ENCODE measurements at places on chromosomes 16 and 17. TPM values are rescaled to one million over a fixed set of nuclear protein-coding genes. Genes with fewer than 3 reads are reported as not detected.
A peak's percentile ranks its signal among the peaks of the same experiment; 100 is the strongest.

The KRTAP3-2 gene
- not detected for total RNA-seq

The FBXW10 gene
- total RNA-seq = not detected

The TMEM235 gene
- not detected for total RNA-seq

The SLC9A5 gene
- total RNA-seq = 1.8 TPM

The IL34 gene
- total RNA-seq = 1.3 TPM

The TBC1D3H gene
- not detected for total RNA-seq

The CDH16 gene
- total RNA-seq = not detected

The ANKFN1 gene
- under 0.01 TPM for total RNA-seq

The CMIP gene
- total RNA-seq = 3.2 TPM

GRCh38 chr17:29292992-29293889 lies 707 bp downstream of the NUFIP2 start:
- H3K4me3 ChIP-seq = peak overlapping the region; percentile 70
- peaks cover 2% of the 10 kb centered on the region for H3K4me1 ChIP-seq
- H3K27me3 ChIP-seq = no peaks in the 10 kb centered on the region
- peak overlapping the region; percentile 87 for H3K27ac ChIP-seq
- peak; percentile 34 for DNase-seq

- H3K4me3 ChIP-seq = no peak overlapping the region
- H3K36me3 ChIP-seq = no peaks in the 10 kb centered on the region
- H3K4me1 ChIP-seq = no peaks in the 10 kb centered on the region
- peaks cover 10% of the 10 kb centered on the region for H3K27me3 ChIP-seq
These were observed 51.8 kb upstream of the AKAP1 start for GRCh38 chr17:57033296-57033695.

GRCh38 chr16:83343935-83344366 lies 463.8 kb upstream of the HSBP1 start:
- no peaks in the 10 kb centered on the region for H3K36me3 ChIP-seq
- H3K4me1 ChIP-seq = peaks cover 2% of the 10 kb centered on the region
- peak; percentile 89 for DNase-seq

DNA sequence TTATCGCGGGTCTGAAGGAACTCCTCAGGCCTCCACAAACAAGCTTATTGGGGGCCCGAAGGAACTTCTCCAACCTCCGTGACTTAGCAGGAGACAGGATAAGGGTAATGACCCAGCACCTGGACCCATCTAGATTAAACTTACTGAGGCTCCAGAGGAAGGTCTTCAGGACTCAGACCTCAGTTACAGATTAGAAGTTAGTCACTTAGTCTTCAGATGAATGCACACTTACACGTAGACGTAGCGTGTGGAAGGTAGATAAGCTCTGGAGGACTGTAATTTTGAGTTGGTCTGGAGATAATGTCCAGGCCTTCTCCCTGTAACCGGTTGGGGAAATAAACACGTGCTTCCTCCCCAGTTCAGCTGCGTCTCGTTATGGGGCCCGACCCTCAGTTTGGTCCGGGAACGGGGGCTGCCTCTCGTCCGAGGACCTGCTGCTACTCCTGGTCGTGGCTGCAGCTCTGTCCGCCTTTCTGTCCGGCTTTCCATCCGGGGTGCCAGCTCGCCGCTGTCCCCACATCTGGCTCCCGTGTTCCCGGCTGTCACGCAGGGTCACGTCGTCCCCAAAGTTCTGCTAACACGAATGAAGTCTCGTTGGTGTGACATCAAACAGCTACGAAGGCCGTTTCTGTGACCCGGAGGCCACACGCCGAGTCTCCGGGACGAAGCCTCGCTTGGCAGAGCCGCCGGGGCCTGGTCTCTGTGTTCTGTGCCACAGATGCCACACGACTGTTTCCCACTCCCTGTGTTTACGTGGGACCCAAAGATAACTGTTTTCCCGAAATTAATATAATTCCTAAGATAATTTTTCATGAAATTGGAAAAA lies 11.8 kb upstream of the SECTM1 start:
- no peaks in the 10 kb centered on the region for H3K36me3 ChIP-seq

GRCh38 chr17:30236297-30236624 lies 764 bp upstream of the SLC6A4 start:
- H3K27ac ChIP-seq = no peak overlapping the region
- peaks cover 5% of the 10 kb centered on the region for H3K4me1 ChIP-seq
- H3K4me3 ChIP-seq = no peak overlapping the region
- H3K27me3 ChIP-seq = peaks cover 73% of the 10 kb centered on the region
- no peaks in the 10 kb centered on the region for H3K36me3 ChIP-seq

- no peak for DNase-seq
- H3K27me3 ChIP-seq = no peaks in the 10 kb centered on the region
- no peak overlapping the region for H3K4me3 ChIP-seq
These were observed 1002.3 kb upstream of the CDH8 start for GRCh38 chr16:63038397-63039106.

- DNase-seq = no peak
- no peaks in the 10 kb centered on the region for H3K4me1 ChIP-seq
- no peak overlapping the region for H3K4me3 ChIP-seq
- no peak overlapping the region for H3K27ac ChIP-seq
These were observed 168.6 kb downstream of the MAF start for GRCh38 chr16:79431923-79432322.

DNA sequence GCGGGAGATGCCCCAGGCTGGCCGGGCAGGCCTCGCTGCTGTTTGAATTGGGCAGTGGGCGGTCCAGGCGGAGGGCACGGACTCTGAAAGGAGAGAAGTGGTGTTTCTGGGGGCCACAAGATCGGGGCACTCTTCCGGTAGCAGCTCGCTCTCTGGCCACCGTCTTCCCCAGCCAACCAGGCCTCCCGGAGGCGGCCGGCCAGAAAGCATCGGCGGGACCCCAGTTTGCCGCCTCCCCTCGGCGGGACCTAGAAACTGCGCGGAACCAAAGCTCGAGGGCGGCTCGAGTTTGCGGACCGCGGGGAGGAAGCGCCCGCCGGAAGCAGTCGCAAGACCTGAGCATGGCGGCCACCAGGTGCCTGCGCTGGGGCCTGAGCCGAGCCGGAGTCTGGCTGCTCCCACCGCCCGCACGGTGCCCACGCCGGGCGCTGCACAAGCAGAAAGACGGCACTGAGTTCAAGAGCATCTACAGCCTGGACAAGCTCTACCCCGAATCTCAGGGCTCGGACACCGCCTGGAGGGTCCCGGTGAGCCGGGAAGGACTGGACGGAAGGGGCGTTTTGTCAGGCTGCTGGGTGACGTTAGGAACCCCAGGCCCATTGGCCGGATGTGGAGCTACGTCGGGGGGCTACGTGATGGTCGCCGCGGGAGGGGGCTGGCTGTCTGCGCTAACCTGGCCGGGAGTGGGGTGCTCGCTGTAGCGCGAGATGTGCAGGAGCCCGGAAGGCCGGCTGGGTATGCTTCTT lies at the start of gene MRPL58:
Gene MRPL58, plus strand, starts transcription at position 325 of the 746 bp plus-strand sequence. Its CDS starts 17 bp downstream, at position 342.
- peak; percentile 83 for DNase-seq
- H3K27me3 ChIP-seq = no peaks in the 10 kb centered on the region
- H3K4me3 ChIP-seq = peak within 1 kb of the TSS; percentile 84
- peak within 1 kb of the TSS; percentile 86 for H3K27ac ChIP-seq
- peaks cover 3% of the 10 kb centered on the region for H3K36me3 ChIP-seq

GRCh38 chr17:42843358-42843934 lies 934 bp upstream of the AOC2 start:
- peak; percentile 74 for DNase-seq
- no peaks in the 10 kb centered on the region for H3K4me1 ChIP-seq
- H3K27ac ChIP-seq = no peak overlapping the region
- H3K27me3 ChIP-seq = no peaks in the 10 kb centered on the region
- H3K36me3 ChIP-seq = peaks cover 49% of the 10 kb centered on the region
- H3K4me3 ChIP-seq = no peak overlapping the region

GRCh38 chr16:87235810-87236515 lies 81.2 kb downstream of the C16orf95 start:
- no peaks in the 10 kb centered on the region for H3K36me3 ChIP-seq
- no peak overlapping the region for H3K27ac ChIP-seq
- no peaks in the 10 kb centered on the region for H3K4me1 ChIP-seq

- H3K27ac ChIP-seq = peak within 1 kb of the TSS; percentile 6
- no peaks in the 10 kb centered on the region for H3K36me3 ChIP-seq
- peaks cover 12% of the 10 kb centered on the region for H3K4me1 ChIP-seq
- H3K27me3 ChIP-seq = no peaks in the 10 kb centered on the region
- DNase-seq = peak; percentile 28
- H3K4me3 ChIP-seq = peak within 1 kb of the TSS; percentile 92
These were observed at the start of gene SYNGR2 for GRCh38 chr17:78168242-78168902. Gene SYNGR2 (plus strand): TSS chr17:78168581. CDS start chr17:78168617, 36 bp downstream.

DNA sequence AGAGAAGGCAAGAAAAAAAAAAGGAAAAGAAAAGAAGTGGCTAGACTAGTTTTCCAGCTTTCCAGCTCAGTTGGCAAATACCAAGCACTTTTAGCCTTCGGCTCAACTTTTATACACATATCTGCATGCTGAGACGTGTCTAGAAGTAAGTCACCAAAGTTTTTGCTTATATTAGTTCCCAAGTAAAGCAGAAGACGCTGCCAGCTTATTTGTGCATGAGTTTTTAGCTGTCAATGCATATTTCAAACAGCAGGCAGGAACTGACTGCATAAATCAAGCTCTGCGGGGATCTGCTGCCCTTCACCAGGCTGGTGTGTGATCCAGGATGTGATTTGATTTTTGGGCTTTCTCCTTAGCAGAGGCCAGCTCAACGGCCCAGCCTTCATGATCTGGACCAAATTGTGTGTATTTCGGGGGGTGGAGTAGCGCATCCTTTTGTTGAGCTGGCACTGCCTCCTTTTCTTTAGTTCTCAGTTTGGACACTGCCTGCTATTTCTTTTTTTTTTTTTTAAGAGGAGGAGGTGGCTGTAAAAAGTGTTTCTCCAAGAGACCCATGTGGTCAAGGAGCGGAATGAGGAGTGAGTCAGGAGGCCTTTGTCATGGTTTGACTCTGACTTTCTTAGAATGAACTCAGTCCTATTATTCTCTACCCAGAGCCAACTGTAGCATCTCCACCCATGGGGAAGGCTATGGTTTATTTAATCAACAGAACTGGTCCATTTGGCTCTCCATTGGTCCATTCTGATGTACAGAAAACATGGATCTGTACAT lies 162.6 kb upstream of the XYLT1 start:
- H3K36me3 ChIP-seq = no peaks in the 10 kb centered on the region
- H3K4me3 ChIP-seq = no peak overlapping the region
- no peaks in the 10 kb centered on the region for H3K4me1 ChIP-seq
- no peak for DNase-seq

- no peak overlapping the region for H3K27ac ChIP-seq
- no peak overlapping the region for H3K4me3 ChIP-seq
- no peaks in the 10 kb centered on the region for H3K27me3 ChIP-seq
- DNase-seq = no peak
These were observed 402.2 kb upstream of the SALL1 start for GRCh38 chr16:51553314-51553713.

GRCh38 chr17:80737106-80738019 lies 192.7 kb downstream of the RPTOR start:
- H3K4me1 ChIP-seq = no peaks in the 10 kb centered on the region
- no peaks in the 10 kb centered on the region for H3K27me3 ChIP-seq
- no peak overlapping the region for H3K4me3 ChIP-seq
- H3K27ac ChIP-seq = no peak overlapping the region
- peaks cover 5% of the 10 kb centered on the region for H3K36me3 ChIP-seq

DNA sequence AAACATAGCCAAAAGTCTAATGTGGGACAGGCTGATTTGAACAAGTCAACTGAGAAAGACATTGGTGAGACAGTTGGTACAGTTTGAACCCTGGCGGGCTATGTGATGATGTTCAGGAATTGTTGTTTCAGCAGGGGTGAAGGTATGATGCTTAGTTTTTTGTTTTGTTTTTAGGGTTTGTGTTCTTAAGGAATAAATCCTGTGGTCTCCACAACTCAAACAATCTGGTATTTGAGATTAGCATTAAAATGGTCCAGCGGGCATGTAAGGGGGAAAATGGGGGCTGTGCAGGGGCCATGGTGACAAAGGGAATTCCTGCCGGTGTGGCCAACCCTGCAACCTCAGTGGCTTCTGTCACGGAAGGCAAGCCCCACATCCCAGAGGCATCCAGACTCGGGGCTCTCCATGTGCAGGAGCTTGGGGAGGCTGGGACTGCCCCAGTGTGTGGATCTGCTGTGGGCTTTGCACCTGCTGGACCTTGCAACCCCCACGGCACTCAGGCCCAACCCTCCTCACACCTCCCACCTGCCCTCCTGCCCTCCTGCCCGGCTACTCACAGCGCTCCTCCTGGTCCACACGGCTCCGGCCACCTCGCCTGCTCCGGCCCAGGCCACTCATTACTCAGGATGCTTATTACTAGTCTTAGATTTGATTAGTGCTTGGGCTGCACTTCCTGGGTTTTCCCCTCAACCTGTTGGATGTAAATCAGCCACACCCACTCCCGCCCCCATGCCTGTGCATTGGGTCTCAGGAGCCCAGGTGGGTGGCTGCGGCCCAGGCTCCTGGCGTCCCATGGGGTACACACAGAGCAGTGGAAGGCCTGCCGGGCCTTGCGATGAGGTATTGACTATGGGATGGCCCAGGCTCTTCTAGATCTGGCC lies at the start of gene TNFRSF13B:
Gene TNFRSF13B, minus strand, starts transcription at position 661 of the 881 bp plus-strand sequence. Its CDS starts 43 bp downstream, at position 618.
- H3K36me3 ChIP-seq = no peaks in the 10 kb centered on the region
- no peak within 1 kb of the TSS for H3K4me3 ChIP-seq
- H3K27ac ChIP-seq = no peak within 1 kb of the TSS
- peaks cover 21% of the 10 kb centered on the region for H3K27me3 ChIP-seq
- H3K4me1 ChIP-seq = peaks cover 4% of the 10 kb centered on the region

DNA sequence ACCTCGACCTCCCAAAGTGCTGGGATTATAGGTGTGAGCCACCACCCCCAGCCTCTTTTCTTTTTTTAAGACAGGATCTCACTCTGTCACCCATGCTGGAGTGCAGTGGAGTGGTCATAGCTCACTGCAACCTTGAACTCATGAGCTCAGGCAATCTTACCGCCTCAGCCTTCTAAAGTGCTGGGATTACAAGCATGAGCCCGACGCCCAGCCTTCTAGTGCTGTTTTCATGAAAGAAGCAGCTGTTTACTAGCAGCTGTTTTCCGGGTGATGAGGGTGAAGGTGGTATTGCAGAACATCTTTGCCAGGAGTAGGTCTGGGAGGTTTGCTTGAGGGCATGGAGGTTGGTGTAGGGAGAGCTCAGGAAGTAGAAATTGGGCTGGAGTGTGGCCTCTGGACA lies 2.0 kb downstream of the ADCY7 start:
- peaks cover 19% of the 10 kb centered on the region for H3K4me1 ChIP-seq
- peaks cover 2% of the 10 kb centered on the region for H3K36me3 ChIP-seq
- no peak for DNase-seq
- no peak overlapping the region for H3K27ac ChIP-seq
- H3K27me3 ChIP-seq = no peaks in the 10 kb centered on the region
